ENCODE measurements at places on chromosomes 5 and 9.

DNA sequence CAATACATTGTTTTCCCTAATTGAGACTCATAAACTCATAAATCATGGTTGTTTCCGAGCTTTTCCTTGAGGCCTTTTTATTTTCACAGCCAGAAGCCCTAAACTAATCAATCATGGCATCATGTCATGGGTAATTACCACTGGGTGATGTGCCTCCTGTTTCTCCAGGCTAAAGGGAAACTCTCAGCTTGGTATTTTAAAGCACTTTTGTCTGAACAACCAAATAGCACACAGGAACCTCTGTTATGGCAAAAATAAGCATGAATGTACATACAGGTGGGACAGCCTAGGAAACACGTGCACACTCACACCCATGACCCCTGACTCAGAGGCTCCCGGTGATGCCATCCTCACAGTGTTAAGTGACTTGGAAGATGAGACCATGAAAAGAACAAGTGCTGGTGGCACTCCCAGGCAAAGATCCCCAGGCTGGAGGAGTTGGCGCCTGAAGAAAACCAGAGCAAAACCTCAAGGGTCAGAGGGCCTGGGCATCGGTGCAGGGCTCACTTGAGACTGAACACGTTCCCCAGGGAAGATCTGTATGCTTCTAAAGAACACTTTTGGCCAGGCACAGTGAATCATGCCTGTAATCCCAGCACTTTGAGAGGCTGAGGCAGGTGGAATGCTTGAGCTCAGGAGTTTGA is 154.3 kb downstream of the ROR2 start:
- H3K27ac ChIP-seq: no peak overlapping the region
- H3K36me3 ChIP-seq: no peaks in the 10 kb centered on the region
- H3K27me3 ChIP-seq: no peaks in the 10 kb centered on the region
- no peak for DNase-seq
- no peak overlapping the region for H3K4me3 ChIP-seq

DNA sequence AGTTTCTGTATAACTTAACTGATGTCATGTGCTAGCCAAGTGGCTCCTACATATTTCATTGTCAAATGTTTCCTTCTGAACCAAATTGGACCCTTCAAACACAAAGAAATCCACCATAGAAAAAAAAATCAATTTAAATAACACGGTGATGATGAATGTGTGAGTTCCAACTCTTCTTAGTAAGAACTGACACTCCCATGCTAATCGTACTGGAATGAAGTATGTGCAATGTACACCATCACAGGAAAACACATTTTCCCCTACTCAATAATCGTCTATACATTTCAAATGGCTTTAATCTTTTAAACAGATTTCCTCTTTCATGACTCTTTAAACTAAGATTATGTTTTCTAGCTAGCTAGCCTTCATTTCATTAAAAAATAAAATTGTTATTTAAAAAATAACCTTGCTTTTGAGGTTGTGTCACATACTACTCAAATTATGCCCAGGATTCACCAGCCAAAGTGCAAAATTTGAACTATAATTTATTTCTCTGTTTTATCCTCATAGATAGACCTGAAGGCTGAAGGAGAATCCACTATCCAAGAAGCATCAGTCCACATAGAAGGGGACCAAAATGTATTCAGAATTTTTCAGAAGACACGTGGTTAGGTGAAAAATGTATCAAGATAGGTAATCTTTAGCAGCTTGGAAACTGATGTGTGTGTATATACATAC is 131.0 kb upstream of the ITGA1 start:
- H3K4me3 ChIP-seq: no peak overlapping the region
- H3K27me3 ChIP-seq: peaks cover 11% of the 10 kb centered on the region
- no peak overlapping the region for H3K27ac ChIP-seq
- no peaks in the 10 kb centered on the region for H3K36me3 ChIP-seq
- H3K4me1 ChIP-seq: no peaks in the 10 kb centered on the region
- DNase-seq: no peak

DNA sequence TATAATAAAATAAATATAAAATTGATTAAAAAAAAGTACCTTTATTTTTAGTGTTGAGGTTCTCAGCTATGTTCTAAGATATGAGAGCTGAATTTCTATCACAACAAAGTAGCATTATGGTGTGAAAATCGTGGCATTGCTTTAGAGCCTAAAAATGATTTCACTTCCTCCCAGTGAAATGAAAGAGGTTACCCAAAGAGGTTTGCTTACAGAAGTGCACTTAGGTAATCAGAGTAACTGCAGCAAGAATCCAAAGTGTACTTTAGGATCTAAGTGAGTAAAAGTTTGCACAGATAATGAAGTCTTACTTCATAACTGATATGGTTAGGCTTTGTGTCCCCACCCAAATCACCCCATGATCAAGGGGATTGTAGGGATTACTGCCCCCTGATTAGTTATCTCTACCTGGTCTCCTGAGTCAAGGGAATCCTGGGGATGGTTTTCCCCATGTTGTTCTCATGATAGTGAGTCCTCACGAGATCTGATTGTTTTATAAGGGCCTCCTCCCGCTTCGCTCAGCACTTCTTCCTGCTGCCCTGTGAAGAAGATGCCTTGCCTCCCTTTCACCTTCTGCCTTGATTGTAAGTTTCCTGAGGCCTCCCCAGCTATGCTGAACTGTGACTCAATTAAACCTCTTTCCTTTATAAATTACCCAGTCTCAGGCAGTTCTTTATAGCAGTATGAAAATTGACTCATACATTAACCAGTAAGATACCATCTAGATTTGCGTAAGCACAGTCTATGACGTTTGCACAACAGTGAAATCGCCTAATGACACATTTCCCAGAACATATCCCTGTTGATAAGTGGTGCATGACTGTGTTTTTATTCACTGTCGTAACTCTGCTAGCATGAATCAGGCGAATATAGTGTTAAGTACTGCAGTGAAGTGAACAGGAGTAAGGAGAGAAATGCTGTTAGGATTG is 40.3 kb upstream of the LRRC70 start:
- no peak overlapping the region for H3K4me3 ChIP-seq
- DNase-seq: no peak
- no peaks in the 10 kb centered on the region for H3K27me3 ChIP-seq
- H3K27ac ChIP-seq: no peak overlapping the region

GRCh38 chr5:11909471-11909870 is 5.2 kb upstream of the CTNND2 start:
- no peak for DNase-seq
- H3K27me3 ChIP-seq: peaks cover 4% of the 10 kb centered on the region
- no peak overlapping the region for H3K4me3 ChIP-seq
- H3K4me1 ChIP-seq: no peaks in the 10 kb centered on the region
- no peaks in the 10 kb centered on the region for H3K36me3 ChIP-seq
- H3K27ac ChIP-seq: no peak overlapping the region

- no peak overlapping the region for H3K4me3 ChIP-seq
- no peak for DNase-seq
- no peak overlapping the region for H3K27ac ChIP-seq
Observed at GRCh38 chr9:114014044-114014443, 64.1 kb downstream of the AMBP start.

DNA sequence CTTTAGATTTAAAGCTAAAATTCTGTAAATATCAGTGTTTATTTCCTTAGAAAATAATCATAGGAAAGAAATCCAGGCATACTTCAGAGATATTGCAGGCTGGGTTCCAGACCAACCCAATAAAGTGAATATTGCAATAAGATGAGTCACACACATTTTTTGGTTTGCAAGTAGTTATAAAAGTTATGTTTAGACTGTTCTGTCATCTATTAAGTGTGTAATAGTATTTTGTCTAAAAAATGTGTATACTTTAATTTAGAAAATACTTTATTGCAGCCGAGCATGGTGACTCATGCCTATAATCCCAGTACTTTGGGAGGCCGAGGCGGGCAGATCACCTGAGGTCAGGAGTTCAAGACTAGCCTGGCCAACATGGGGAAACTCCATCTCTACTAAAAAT is 6.9 kb upstream of the RIC1 start:
- H3K4me3 ChIP-seq: no peak overlapping the region
- H3K27me3 ChIP-seq: no peaks in the 10 kb centered on the region
- H3K27ac ChIP-seq: no peak overlapping the region
- H3K36me3 ChIP-seq: no peaks in the 10 kb centered on the region
- H3K4me1 ChIP-seq: peaks cover 29% of the 10 kb centered on the region
- no peak for DNase-seq

DNA sequence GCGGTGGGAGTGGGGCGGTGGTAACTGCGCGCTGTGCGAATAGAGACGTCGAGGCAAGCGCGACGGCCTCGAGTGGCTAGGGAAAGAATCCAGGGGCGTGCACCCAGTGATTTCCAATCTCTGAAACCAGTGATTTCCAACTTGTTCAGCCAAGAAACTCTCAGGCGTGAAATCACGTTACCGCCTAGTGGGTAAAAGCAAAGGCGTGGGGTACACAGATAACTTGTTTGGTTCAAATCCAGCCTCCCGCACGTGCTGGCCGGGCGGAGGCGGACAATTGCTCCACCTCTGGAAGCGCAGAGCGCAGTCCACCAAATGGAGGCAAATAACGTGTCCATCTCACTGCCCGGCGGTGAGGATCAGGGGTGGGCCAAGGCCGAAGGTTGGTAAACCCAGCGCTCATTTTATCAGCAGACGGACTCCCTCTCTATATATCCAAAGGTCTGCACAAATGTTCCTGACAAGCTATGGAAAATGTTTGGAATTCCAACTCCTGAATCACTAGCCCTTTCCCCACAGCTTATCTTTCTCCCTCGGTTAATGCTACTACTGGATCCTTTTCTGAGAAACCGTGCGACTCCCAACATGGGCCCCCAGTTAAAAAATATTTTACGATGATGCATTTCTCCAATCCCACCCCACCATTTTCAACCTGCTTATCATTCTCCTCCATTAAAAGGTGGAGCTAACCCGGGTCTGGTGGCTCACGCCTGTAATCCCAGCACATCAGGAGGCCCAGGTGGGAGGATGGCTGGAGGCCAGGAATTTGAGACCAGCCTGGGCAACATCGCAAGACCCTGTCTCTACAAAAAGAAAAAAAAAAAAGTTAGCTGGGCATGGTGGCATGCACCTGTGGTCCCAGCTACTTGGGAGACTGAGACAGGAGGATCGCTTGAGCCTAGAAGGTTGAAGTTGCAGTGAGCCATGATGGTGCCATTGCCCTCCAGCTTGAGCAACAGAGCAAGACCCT is 950 bp upstream of the FNBP1 start:
- peaks cover 27% of the 10 kb centered on the region for H3K4me1 ChIP-seq
- no peaks in the 10 kb centered on the region for H3K27me3 ChIP-seq
- no peaks in the 10 kb centered on the region for H3K36me3 ChIP-seq

- no peak overlapping the region for H3K4me3 ChIP-seq
- H3K27me3 ChIP-seq: no peaks in the 10 kb centered on the region
- no peak for DNase-seq
- H3K4me1 ChIP-seq: no peaks in the 10 kb centered on the region
- H3K36me3 ChIP-seq: no peaks in the 10 kb centered on the region
Observed at GRCh38 chr5:83866181-83866580, 145.5 kb upstream of the HAPLN1 start.

GRCh38 chr9:114811966-114812636 is 6.3 kb upstream of the TNFSF15 start:
- no peaks in the 10 kb centered on the region for H3K27me3 ChIP-seq
- H3K4me1 ChIP-seq: peaks cover 3% of the 10 kb centered on the region
- no peak for DNase-seq
- no peak overlapping the region for H3K27ac ChIP-seq
- no peaks in the 10 kb centered on the region for H3K36me3 ChIP-seq

- no peaks in the 10 kb centered on the region for H3K36me3 ChIP-seq
- H3K27me3 ChIP-seq: no peaks in the 10 kb centered on the region
- H3K27ac ChIP-seq: no peak overlapping the region
- H3K4me1 ChIP-seq: no peaks in the 10 kb centered on the region
Observed at GRCh38 chr5:139215107-139215975, 17.2 kb upstream of the SIL1 start.

DNA sequence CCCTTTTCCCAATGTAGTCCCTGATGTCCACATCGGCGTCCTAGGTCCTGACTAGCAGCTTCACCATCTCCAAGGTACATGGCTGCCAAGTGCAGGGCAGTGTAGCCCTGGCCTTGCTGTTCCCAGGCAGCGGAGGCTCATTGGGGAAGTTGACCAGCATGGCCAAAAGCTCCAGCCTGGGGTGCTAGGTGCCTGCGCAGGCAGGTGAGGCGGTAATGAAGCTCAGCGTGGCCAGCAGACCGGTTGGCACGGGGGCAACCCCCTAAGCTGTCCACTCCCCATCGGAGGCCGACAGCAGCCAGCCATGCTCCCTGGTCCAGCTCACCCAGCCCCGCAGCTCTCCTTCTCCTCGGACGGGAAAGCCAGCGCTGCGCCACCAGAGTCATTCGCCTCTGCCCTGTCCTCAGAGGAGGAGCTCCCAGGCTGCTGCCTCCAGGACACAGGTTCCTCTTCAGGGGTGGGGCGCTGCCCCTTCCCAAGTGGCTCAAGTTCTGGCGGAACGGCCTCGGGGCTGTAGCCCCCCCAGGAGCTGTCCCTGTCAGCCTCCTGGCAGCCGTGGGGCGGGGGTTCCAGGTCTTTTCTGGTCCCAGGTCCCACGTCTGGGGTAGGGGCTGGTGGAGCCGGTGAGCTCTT is 1218.2 kb downstream of the FOXD4L5 start:
- no peaks in the 10 kb centered on the region for H3K36me3 ChIP-seq
- DNase-seq: no peak
- H3K27me3 ChIP-seq: no peaks in the 10 kb centered on the region
- no peak overlapping the region for H3K27ac ChIP-seq

DNA sequence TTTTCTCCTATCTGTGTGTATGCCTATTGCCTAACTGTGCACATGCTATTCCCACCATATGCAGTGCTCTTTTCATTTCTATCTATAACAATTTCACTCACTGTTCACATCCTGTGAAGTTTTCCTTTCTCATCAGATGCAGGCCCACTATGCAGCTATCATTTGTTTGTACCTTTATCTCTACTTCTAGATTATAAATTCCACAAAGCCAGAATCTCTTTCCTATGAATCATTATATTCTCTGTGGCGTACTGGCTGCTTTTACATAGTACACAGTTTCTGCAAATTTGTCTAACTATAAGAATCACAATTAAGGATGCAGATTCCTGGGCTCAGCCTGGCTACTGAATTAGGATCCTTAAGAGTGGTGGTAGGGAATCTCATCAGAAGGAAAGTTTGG is 600.8 kb upstream of the ARRDC3 start:
- H3K27me3 ChIP-seq: no peaks in the 10 kb centered on the region
- no peaks in the 10 kb centered on the region for H3K36me3 ChIP-seq
- no peaks in the 10 kb centered on the region for H3K4me1 ChIP-seq
- H3K4me3 ChIP-seq: no peak overlapping the region
- no peak overlapping the region for H3K27ac ChIP-seq
- no peak for DNase-seq

GRCh38 chr5:135313946-135314345 is 85.1 kb downstream of the MACROH2A1 start:
- no peak overlapping the region for H3K4me3 ChIP-seq
- no peaks in the 10 kb centered on the region for H3K4me1 ChIP-seq
- peaks cover 2% of the 10 kb centered on the region for H3K27me3 ChIP-seq
- DNase-seq: no peak

- H3K4me3 ChIP-seq: no peak overlapping the region
- H3K36me3 ChIP-seq: no peaks in the 10 kb centered on the region
- H3K4me1 ChIP-seq: no peaks in the 10 kb centered on the region
- no peak overlapping the region for H3K27ac ChIP-seq
- H3K27me3 ChIP-seq: no peaks in the 10 kb centered on the region
- no peak for DNase-seq
Observed at GRCh38 chr9:127104581-127105311, 17.7 kb downstream of the ANGPTL2 start.

All from CD4-positive, alpha-beta T cell (primary cell).